ENCODE measurements at places on chromosomes 2 and 18.

- DNase-seq = no peak
Observed at GRCh38 chr18:35696307-35696706, 114.8 kb downstream of the GALNT1 start.

- no peak for DNase-seq
Observed at GRCh38 chr2:234422981-234423431, 73.9 kb downstream of the ARL4C start.

- no peak for DNase-seq
Observed at GRCh38 chr18:4157352-4157751, 297.8 kb downstream of the DLGAP1 start.

GRCh38 chr18:25327584-25327983 lies 24.4 kb downstream of the ZNF521 start:
- DNase-seq = no peak

- DNase-seq = no peak
Observed at GRCh38 chr2:196480653-196481323, 158.7 kb upstream of the CCDC150 start.

DNA sequence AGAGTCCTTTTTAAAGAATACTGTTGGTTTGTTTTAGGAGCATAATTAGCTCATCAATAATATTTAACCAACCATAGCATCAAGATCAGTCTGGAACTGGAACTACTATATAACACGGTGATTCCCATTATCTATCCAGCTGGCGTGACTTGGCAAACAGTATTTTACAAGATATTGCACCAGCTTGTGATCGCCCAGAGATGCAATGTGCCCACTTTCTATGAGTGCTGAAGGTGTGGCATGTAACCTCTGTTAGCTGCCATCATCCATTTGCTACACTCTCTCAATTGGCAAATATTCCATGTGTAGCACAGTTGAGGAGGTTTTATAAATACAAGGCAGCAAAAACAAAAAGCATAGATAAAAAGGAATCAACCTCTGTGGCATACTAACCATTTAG lies 64.9 kb downstream of the FIGN start:
- no peak for DNase-seq

DNA sequence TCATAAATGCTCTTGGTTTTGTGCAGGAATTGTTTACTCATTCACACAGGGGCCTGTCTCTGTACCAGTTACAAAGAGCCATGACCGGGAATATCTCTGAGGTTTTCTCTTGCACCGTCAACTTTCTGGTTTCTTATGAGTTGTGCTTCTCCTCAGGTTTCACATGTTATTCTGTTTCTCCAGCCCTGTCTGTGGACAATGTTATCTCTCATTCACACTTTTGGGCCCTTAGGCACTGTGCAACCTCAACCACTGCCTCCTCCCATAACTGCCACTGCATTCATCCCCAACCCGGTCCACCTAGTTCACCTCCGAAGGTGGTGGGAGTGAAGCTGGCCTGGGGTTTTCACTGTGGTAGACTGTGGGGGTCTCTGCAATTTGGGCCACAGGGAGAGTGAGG lies 22.5 kb upstream of the NEDD4L start:
- no peak for DNase-seq

DNA sequence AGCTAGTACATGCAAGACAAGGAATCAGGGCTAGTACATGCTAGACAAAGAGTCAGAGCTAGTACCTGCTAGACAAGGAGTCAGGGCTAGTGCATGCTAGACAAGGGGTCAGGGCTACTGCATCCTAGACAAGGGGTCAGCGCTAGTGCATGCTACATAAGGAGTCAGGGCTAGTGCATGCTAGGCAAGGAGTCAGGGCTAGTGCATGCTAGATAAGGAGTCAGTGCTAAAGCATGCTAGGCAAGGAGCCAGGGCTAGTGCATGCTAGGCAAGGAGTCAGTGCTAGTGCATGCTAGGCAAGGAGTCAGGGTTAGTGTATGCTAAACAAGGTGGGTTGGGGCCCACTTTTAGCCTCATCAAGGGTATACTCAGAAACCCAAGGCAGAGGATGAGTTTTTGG lies 90.1 kb upstream of the FAM136A start:
- no peak for DNase-seq

DNA sequence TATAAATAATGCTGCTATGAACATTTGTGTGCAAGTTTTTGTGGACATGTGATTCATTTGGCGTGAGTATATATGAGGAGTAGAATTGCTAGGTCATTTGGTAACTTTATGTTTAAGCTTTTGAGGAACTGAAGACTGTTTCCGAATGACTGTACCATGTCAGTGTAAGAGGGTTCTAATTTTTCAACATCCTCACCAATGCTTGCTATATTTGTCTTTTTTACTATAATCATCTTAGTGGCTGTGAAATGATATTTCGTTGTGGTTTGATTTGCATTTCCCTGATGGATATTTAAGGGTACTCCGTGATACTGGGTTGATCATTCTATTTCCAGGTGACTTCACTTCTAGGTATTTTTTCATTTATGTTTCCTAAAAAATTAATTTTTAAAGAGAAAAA lies 241.1 kb downstream of the BCL2 start:
- no peak for DNase-seq

DNA sequence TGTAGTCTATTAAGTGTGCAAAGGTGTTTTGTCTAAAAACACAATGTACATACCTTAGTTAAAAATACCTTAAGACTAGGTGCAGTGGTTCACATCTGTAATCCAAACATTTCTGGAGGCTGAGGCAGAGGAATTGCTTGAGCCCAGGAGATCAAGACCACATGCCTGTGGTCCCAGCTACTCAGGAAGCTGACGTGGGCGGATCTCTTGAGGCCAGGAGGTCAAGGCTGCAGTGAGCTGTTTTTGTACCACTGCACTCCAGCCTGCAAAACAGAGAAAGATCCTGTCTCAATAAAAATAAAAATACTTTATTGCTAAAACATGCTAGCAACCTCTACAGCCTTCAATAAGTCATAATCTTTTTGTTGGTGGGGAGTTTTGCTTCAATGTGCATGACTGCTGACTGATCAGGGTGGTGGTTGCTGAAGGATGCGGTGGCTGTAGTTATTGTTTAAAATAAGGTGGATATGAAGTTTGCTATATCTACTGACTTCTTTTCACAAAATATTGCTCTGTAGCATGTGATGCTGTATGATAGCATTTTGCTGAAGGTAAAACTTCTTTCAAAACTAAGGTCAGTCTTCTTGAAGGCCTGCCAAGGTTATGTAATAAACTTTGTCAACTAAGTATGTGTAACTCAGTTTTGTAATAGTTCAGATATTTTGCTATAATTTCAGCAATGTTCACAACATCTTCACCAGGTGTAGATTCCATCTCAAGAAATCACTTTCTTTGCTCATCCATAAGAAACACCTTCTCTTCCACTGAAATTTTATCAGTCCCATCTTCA lies 1238.0 kb upstream of the NRXN1 start:
- peak; percentile 17 for DNase-seq

GRCh38 chr2:14256890-14257289 lies 375.6 kb upstream of the LRATD1 start:
- peak; percentile 6 for DNase-seq

GRCh38 chr2:166675553-166675952 lies 181.5 kb upstream of the SCN7A start:
- no peak for DNase-seq

GRCh38 chr2:240961910-240962299 lies 36.5 kb upstream of the SNED1 start:
- DNase-seq = no peak

DNA sequence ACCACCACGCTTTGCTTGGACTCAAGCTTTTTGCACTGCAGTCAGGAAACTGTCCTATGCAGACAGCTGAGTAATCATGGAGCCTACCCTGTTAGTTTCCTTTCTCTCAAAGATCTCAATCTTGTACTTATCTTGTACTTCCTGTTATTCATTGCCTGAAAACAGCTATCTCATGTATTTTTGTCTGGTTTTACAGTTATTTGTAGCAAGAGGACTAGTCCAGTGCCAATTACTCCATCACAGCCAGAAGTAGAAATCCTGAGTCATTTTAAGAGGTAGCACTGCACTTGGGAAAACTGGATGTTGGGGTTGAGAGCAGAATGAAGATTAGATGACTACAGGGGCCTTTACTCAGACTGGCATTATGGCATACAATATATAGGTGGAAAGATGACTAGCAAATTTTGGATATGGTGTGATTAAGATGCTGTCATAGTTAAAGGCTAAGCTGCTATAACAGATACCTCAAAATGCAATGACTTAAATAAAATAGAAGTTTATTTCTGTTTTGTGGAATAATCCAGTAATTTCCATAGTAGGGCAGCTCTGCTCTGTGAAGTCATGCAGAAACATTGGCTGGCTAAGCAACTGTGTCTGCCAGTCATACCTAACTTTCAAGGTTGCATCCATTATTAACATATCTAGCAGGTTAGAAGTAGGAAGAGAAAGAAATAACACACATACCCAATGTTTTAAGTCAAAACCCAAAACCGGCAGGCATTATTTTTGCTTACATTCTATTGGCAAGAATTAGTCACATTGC lies 21.1 kb upstream of the CHMP3 start:
- DNase-seq = no peak

- no peak for DNase-seq
Observed at GRCh38 chr2:100407073-100407472, 10.4 kb downstream of the CHST10 start.

GRCh38 chr18:7414459-7414858 lies 152.7 kb upstream of the PTPRM start:
- DNase-seq = no peak

DNA sequence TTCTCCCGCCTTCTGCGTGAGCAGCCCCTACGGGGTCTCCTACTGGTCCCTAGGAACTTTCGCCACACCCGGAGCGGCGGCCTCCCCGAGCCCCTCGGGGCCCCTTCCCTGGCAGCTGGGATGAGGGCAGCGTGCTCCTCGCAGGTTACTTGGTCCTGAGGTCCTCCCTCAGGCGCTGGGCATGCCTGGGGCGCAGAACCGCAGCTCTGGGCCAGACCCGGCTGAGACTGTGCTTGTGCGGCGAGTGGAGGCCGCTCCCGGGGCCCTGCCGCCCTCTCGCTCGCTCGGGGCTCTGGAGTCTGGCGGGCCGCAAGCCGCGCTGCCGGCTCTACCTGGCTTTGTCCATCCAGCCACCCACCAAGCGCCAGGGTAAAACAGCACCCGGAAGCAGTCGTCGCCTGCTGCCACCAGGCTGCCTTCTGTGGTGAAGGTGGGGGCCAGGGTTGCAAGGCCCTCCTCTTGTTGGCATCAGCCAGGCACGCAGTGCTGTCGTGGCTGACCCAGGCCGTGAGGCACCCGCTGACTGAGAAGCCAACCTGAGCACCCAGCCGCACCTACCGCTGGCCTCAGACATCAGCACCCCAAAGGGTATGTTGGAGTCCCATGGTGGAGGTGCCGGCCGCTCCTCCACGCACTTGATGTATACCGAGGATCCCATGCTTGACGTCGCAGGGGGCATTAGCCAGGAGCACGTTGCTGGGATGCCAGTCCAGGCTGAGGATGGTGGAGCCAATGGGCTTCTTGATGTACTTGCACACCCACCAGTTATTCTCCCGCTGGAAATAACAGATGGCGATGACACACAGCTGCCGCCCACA lies 46.1 kb upstream of the PTH2R start:
- no peak for DNase-seq

GRCh38 chr18:14979875-14980274 lies 231.9 kb downstream of the ANKRD30B start:
- DNase-seq = no peak

DNA sequence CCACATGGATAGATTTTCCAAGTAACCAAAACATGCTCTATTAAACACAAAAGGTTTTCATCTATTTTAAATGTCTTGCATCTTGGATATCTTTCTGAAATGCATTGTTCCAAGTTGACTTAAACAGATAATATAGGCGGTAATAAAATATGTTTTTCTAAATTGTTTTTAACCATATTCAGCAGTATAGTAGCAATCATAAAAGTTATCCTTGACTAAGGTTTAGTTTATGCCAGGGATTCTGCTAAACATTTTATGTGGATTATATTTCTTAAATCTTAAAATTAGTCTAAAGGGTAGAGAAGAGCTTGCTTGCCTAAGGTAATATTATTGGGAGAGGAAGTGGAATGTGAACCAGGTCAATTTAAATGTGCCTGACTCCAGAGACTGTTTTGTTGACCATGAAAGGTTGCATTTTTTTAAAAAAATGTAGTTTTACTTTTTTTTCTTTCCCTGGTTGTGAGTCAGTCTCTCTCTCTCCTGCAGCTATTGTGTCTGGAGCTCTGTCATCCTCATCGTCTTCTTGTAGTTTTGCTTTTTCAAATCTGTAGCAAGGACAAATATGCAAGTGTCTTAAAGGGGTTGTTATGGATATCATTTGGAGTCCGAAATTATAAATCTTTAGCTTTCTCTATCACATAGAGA lies 309.1 kb upstream of the COL3A1 start:
- DNase-seq = no peak

GRCh38 chr18:74337912-74338309 lies 22.3 kb downstream of the C18orf63 start:
- no peak for DNase-seq

DNA sequence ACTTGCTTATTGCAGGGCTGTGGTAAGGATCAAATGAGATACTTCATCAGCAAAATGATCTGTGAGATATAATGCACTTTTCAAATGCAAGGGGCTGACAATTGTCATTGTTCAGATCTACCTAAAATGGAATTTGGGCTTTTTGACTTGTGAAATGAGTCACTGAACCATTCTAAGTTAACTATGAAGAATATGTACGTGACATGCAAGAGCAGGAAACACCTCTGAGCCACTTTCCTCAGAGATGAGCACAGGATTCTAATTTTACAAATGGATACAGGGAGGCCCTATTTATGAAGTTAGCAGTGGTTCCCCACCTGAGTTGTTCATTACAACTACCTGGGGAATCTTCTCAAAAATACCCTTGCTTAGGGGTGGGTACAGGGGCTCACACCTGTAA lies 26.7 kb downstream of the CTLA4 start:
- DNase-seq = no peak

DNA sequence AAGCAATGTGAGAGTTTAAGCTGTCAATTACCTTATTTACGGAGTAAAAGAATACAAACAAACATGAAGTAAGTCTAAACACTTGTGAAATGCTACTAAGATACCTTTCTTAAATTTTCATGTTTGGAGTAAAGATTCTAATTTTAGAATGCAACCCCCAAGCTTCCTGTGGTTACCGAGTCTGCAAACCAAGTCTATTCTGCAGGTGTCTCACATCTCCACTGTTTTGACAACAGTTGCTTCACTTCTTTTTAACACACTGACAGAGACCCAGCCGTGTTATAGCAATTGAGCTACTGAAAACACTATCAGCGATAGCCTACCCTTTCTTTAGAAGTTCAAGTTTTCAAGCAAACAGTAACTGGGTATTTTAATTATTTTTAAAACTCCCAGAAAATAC lies 608.3 kb downstream of the ERBB4 start:
- DNase-seq = no peak

DNA sequence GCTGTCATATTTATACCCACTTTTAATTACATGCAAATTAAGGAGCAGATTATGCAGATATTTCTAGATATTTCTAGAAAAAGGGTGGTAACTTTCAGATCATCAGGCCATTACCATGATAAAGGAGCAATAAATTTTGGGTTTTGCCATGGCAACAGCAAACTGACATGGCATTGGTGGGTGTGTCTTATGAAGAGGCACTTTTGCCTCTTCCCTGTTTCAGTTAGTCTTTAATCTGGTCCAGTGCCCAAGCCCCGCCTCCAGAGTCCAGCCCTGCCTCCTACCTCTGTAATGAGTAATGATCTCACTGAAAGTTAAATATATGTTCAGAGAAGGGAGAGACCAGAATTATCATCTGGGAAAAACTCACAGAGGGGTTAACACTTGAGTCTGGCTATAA lies 124.8 kb downstream of the SCG2 start:
- no peak for DNase-seq

GRCh38 chr2:46747297-46747818 lies 168.2 kb downstream of the MCFD2 start:
- DNase-seq = no peak
